ENCODE measurements at places on chromosomes 2 and 18.

GRCh38 chr2:17933256-17933655, 54.8 kb downstream of the KCNS3 start:
- no peak for DNase-seq

- no peak for DNase-seq
Observed at GRCh38 chr2:236505041-236505440, 64.6 kb upstream of the ACKR3 start.

DNA sequence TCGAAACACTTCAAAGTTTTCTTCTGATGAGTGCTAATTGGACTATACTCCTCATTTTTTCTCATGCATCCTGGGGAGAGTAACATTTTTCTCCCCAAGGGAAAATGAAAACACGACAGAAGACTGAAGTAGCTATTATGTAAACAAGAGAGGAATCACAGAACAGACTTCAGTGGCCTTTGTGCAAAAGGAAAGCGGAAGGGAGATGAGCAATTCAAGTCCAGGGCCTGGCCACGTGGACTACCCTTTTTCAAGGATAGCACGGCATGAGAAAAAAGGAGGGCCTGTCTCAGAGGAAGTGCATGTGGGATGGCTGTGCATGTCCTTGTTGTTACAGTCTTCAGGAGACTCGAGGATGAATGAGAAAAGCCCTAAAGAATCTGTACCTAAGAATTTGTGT, 43.8 kb upstream of the KCNE4 start:
- no peak for DNase-seq

GRCh38 chr2:4576075-4576474, 872.7 kb downstream of the DCDC2C start:
- no peak for DNase-seq

DNA sequence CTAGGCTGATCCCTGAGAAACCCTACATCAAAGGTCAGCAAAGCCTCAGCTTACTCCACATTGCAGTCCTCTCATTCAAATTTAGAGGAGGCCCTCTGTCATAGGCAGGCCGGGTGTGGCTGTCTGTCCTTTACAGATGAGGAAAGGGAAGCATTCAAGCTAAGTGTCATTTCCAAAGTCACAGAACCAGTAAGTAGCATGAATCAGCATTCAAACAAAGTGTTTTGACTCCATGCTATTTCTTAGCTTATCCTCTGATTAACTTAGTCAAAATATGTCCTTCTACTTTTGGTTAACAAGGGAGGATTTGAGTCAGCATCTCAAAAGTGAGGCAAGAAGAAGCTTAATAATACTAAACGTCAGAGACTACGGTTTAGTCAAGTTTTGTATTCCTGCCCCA, 409.0 kb upstream of the POU3F3 start:
- no peak for DNase-seq

DNA sequence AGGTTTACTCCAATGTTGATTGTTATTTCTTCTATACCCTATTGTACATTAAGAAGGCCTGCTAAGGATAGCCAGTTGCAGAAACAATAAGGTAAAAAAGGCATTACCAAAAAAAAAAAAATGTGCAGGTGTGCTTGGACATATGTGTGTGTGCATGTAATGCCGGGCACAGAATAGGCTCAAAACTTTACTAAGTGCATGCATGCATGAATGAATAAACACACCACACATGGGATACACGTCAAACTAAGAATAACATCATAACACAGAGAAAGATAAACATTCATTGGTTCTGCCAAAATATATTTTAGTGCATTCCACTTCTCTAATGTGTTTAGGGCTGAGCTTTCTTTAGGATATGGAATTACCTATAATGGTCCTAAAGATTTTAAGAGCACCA, 298.2 kb downstream of the TCF4 start:
- no peak for DNase-seq

DNA sequence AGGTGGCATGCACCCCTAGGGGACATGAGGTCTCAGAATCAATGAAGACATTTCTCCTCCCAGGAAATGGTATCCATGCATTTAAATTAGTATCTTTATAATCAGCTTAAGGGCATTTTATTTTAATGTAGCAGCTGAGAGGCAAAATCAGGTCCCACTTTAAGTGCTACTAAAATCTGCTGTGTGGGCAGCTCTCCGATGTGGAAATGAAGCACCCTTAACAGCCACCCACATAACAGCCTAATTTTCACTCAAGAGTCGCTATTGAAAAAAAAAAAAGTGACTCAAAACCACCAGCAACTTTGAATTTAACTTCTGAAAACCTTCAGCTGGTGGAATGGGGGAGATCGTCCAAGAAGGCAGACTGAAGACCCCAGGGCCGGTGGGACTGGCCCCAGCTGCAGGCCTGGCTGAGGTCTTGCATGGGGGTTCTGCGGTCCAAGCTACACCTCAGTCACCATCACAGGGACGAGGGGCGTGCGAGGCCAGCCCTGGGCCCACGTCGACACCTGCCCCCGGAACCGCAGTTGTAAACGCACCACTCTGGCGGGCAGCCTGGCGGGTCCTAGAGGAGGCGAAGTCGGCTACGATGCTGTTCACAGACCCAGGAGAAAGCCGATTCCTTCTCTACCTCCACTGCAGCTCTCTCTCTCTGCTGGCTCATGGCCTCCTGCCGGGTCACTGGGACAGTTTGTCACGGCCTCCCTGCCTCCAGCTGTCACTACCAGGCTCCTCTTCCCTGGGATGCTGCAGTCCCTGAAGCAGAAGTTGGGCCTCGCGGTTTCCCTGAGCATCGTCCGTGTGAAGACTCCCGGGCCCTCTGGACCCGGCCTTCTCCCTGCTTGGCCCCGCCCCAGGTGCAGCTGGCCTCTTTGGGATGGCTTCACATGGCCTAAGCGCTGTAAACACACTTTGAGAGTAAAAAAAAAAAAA, 111.9 kb downstream of the KCNF1 start:
- DNase-seq = no peak

- no peak for DNase-seq
Observed at GRCh38 chr18:77528872-77529271, 279.2 kb downstream of the GALR1 start.

- DNase-seq = no peak
Observed at GRCh38 chr2:230976671-230977171, 19.2 kb upstream of the SPATA3 start.

- no peak for DNase-seq
Observed at GRCh38 chr2:160576054-160576499, 82.5 kb upstream of the RBMS1 start.

DNA sequence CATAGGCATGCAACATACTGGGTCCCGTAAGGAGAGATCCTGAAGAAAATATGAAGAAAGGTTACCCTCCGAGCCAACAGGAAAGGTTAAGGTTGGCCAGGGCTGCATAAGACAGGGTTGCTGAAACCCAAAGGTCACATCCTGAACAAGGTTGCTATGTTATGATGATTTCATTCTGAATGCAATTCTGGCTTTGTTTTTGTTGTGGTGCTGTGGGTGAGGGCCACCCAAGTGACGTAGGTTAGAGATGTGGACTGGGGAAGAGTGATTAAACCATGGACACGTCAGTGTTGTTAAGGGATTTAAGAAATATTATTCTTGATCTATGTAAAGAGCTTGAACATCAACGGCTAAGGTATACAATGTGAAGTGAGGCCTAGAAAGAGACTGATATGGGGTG, 60.0 kb downstream of the ZEB2 start:
- DNase-seq = no peak

GRCh38 chr18:10864722-10865121, 284.6 kb downstream of the PIEZO2 start:
- DNase-seq = no peak

DNA sequence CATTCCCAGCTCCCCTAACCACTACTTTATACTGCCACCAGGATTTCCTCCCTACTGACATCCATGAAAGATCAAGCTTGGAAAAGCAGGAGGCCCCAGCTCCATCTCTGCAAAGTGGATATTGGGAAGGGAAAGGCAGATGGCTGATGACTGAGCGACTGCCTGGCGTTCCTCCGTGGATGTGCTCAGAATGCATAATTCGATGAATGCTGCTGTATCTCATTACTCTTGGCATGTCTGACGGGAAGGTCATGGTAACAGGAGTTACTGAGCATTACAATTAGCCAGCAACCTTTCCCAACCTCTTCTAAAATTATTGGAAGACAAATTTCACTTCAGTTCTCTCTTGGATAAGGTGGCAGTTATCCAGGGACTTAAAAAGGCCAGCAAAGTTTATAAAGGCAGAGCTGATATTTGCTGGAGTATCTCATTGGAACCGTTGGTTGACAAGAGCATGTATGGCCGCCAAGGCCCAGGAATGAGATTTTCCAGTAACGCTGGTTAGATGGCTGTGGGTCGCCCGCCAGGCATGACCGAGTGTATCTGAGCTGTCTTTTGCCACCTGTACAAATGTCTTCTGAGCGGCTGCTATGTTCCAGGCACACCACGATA, 34.5 kb downstream of the KCNE4 start:
- no peak for DNase-seq

- no peak for DNase-seq
Observed at GRCh38 chr2:85470850-85471800, 52.6 kb downstream of the SH2D6 start.

DNA sequence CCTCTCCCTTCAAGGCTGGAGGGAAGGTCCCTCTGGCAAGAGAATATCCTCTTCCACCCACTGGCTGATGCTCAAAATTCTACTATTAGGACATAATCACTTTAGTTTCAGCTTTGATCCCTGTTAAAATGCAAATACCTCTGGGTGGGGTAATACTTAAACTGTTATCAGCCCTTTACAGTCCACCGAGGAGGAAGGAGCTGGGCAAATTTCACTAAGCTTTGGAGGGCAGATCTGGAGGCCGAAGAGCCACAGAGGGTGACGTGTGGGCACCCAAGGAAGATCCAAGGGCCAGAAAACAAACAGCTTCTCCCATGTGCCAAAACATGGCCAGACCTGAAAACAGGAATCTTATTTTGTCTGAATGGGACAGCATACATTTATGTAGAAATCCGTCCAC, 74.6 kb upstream of the BCL11A start:
- no peak for DNase-seq

- no peak for DNase-seq
Observed at GRCh38 chr2:9473985-9474360, 378 bp upstream of the IAH1 start.

DNA sequence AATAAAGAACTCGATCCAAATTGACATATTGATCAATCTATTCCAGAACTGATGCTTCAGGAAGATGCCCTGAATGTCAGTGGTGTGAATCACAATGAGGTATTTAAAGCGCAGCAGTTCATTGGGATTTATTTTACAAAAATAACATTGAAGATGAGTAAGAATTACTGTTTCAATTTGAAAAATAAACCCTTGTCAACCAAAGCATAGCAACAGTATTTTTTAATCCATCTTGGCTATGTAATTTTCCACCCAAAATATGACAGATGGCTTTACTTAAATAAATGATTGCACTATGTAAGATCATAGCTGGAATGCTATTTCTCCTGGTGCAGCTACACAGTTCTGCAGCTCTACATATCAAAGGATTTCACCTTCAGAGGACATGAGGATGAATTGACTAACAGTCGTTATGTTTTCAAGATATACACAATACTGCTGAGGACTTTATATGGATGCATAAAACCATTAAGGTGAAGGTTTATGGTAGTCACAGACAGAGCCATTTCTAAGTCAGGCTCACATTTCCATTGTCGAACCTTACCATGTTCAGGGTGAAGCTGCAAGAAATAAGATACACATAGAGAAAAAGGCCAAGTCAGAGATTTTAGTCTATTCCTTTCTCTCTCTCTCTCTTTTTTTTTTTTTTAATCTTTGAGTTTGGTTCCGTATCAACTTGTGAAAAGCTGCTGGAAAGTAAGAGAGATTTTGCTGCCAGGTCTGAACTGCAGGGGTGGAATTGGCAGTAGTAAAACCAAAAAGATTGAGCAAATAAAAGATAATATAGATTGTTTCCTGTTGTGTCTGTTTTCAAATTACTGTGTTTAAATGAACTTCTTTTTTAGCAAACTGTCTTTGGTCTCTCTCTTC, 398.0 kb upstream of the CDH20 start:
- DNase-seq = no peak

- no peak for DNase-seq
Observed at GRCh38 chr2:63587814-63588384, 378 bp downstream of the WDPCP start.

- peak; percentile 19 for DNase-seq
Observed at GRCh38 chr2:149169656-149170055, 131.2 kb downstream of the LYPD6B start.

GRCh38 chr2:201072201-201072530, 365 bp downstream of the NDUFB3 start:
- DNase-seq = no peak

GRCh38 chr2:143144813-143145455, 15.7 kb downstream of the ARHGAP15 start:
- DNase-seq = no peak

DNA sequence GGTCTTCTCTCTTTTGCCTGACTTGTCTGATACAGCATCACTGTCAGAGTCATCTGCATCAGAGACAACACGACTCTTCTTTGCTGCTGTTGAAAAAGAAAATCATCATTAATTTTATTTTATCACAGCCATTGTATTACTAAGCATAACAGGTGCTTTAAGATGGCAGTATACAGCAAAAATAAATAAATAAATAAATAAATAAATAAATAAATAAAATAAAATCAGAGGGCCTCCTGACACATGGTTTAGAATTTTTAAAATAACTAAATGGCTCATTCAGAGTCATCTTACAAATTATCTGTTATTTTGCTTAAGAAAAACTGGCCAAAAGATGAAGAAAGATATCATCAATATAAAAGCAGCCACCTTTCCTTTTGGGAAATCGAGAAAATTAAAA, 22.8 kb downstream of the IWS1 start:
- no peak for DNase-seq

GRCh38 chr2:118529908-118530599, 317.4 kb downstream of the EN1 start:
- DNase-seq = no peak

DNA sequence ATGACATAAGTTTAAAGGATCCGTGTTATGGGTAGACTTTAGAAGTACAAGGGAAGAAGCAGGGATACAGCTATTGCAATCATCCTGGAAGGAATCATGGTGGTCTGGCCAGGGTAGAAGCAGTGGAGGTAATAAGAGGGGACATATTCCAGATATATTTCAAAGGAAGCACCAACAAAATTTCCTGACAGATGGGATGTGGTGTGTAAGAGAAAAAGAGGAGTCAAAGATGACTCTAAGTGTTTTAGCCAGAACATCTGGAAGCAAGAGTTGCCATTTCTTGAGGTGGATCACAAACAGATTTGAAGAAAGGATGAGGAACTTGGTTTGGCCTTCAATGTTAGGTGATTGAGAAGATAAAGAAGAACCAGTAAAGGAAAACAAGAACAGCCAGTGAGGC, 133.1 kb upstream of the CTAGE1 start:
- no peak for DNase-seq

GRCh38 chr18:2538844-2539243, 32.5 kb downstream of the METTL4 start:
- DNase-seq = no peak

DNA sequence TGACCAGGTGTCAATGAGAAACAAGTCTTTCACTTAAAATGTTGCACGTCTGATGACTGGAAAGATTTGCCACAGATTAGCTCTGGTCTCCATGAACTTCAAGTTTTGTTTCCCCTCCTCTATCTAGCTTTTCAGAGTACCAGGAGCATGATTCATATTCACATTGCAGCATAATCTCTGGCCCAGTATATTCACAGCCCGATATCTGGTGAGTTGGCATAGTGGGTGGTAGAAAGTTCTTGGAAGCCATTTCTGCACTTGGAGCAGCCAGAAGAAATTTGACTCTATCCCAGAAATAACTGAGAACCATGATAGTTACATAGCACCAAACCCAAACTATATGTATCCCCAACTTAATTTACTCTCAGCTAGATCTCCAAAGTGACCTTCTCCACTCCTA, 503.9 kb downstream of the PID1 start:
- no peak for DNase-seq

Measured in NCI-H345 (cell line).